ENCODE measurements at places on chromosomes 1 and 21. TPM values are rescaled to one million over a fixed set of nuclear protein-coding genes. Genes with fewer than 3 reads are reported as not detected.

Gene TRIM63
- total RNA-seq, result 4,298 TPM

DNA sequence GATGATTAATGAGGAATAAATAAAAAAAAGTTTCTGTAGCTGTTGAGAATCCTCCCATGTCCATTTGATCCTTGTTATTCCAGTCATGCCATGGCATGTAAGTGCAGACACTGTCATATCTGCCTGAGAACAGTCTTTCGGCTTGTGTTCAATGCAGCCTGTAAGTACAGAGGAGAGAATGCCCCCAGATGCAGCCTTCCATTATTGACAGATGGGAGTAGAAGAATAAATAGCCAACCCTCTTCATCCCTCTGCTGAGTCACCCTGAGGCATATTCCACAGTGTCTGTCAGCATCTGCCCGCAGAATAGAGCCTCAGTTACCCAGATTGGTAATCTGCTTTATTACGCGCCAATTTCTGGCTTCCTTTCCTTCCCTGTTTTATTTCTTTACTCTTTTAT is 139.4 kb downstream of the LRRC7 start:
- H3K27me3 ChIP-seq, result no peaks in the 10 kb centered on the region
- no peak overlapping the region for H3K4me3 ChIP-seq
- no peak for DNase-seq
- H3K36me3 ChIP-seq, result no peaks in the 10 kb centered on the region
- H3K4me1 ChIP-seq, result peaks cover 12% of the 10 kb centered on the region
- no peak overlapping the region for H3K27ac ChIP-seq

- no peaks in the 10 kb centered on the region for H3K4me1 ChIP-seq
- no peak overlapping the region for H3K4me3 ChIP-seq
- H3K27me3 ChIP-seq, result no peaks in the 10 kb centered on the region
- H3K36me3 ChIP-seq, result no peaks in the 10 kb centered on the region
- H3K27ac ChIP-seq, result no peak overlapping the region
- no peak for DNase-seq
Observed at GRCh38 chr1:72122099-72122880, 160.0 kb downstream of the NEGR1 start.

- no peaks in the 10 kb centered on the region for H3K4me1 ChIP-seq
- H3K27me3 ChIP-seq, result no peaks in the 10 kb centered on the region
- H3K27ac ChIP-seq, result no peak overlapping the region
Observed at GRCh38 chr1:160672789-160673695, 26.2 kb upstream of the SLAMF1 start.

DNA sequence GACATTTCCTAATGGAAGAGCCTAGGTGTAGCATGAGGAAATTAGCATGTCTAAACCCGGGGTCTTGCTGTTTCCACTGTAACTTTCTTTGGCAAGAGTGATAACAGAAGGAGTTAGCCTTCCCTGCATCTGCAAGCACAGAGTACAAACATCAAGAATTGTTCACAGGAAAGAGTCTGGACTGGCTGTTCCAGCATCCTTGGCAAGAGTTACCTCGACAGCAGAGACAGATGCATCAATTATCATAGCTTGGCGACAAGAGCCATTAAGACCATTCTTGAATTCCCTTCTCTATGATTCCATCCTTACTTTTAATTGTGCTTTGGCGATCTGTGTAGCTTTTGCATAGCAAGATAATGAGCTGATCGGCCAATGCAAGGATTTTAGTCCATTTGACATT is 82.8 kb upstream of the RALGPS2 start:
- no peak overlapping the region for H3K4me3 ChIP-seq
- no peak overlapping the region for H3K27ac ChIP-seq
- no peak for DNase-seq
- H3K4me1 ChIP-seq, result peaks cover 4% of the 10 kb centered on the region
- no peaks in the 10 kb centered on the region for H3K27me3 ChIP-seq

Gene CELF3
- not detected for total RNA-seq

GRCh38 chr1:8671306-8671917 is 146.0 kb downstream of the RERE start:
- peak; percentile 20 for DNase-seq
- H3K4me3 ChIP-seq, result no peak overlapping the region
- no peak overlapping the region for H3K27ac ChIP-seq
- no peaks in the 10 kb centered on the region for H3K27me3 ChIP-seq

- no peak overlapping the region for H3K4me3 ChIP-seq
- H3K4me1 ChIP-seq, result no peaks in the 10 kb centered on the region
- H3K27ac ChIP-seq, result no peak overlapping the region
Observed at GRCh38 chr21:26473471-26473870, 99.6 kb downstream of the CYYR1 start.
